ENCODE measurements at places on chromosomes 6 and 20. TPM values are rescaled to one million over a fixed set of nuclear protein-coding genes. Genes with fewer than 3 reads are reported as not detected.

DNA sequence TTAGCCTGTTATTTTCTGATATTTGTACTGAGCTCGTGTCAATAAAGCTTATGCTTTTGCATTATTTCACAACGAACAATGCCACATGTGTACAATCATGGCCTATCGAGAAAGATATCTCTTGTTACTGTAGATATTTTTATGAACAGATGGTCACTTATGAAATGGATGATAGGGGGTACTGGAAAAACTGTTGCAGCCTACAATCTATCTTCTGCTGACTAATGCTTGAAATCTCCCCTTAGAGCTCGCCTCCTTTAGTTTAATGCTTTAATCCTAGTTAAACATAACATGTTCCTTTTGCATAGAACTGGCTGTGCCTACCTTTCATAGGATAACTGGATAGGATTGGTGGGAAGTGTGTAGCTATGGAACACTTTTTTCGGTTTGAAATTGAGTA lies 296.2 kb downstream of the FARS2 start:
- H3K4me1 ChIP-seq: no peaks in the 10 kb centered on the region
- no peak overlapping the region for H3K4me3 ChIP-seq
- H3K27ac ChIP-seq: no peak overlapping the region
- no peaks in the 10 kb centered on the region for H3K27me3 ChIP-seq
- H3K36me3 ChIP-seq: no peaks in the 10 kb centered on the region

DNA sequence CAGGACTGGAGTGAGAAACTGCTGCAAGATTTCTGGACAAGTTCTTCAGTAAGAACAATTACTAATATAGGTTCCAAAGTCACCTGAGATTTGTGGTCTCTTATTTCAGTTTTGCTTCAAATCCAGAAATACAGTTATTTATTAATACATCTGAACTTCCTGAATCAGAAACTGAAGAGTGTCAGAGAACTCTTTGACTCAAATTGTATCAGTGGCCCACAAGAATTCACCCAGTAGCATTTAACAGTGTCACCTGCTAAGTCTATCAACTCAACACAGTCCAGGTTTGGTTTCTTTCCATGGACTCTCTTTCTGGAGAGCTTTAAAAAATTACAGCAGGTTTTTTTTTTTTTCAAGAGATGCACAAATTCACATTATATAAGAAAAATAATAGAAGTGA lies 18.8 kb upstream of the NHSL1 start:
- no peak overlapping the region for H3K27ac ChIP-seq
- H3K4me3 ChIP-seq: no peak overlapping the region
- H3K36me3 ChIP-seq: no peaks in the 10 kb centered on the region
- ATAC-seq: no peak

DNA sequence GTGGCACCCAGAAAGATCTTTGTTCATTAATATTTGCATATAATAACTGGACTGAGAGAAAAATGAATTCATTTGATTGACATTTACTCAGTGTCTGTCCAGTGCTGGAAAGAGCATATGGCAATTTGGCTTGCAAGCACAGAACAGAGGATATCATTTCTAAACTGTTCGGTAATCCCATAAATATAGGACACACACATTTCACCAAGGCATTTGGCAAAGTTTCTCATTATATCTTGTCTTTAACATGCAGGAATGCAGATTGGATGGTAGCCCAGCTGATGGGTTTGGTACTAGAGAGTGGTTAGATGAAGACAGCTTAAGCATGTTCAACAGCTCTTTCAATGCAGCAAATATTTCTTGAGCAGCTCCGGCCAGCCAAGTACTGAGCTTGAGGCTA lies 259.2 kb downstream of the PRKN start:
- H3K4me3 ChIP-seq: no peak overlapping the region
- no peaks in the 10 kb centered on the region for H3K27me3 ChIP-seq
- no peak for ATAC-seq
- no peak overlapping the region for H3K27ac ChIP-seq
- no peaks in the 10 kb centered on the region for H3K36me3 ChIP-seq

- ATAC-seq: no peak
- H3K36me3 ChIP-seq: no peaks in the 10 kb centered on the region
- peaks cover 9% of the 10 kb centered on the region for H3K27me3 ChIP-seq
- H3K4me1 ChIP-seq: no peaks in the 10 kb centered on the region
Observed at GRCh38 chr6:160678744-160679401, 14.8 kb upstream of the LPA start.

DNA sequence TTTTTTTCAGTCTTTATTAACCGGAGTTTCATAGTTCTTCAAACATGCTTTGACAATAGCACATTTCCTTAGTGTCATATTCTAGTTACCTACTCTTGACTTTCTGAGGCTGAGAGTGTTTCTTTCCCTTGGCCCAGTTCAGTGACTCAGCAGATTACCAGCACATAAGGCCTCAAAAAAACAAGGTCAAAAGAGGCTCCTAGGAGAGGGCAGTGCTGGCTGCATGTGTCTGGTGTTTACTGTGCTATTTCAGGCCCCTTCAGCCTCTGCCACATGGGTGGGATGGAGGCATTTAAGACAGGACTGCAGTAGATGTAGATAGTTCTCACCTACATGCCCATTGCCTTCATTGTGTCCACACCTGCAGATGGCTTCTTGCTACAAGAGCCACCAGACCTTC lies 198.2 kb upstream of the SSTR4 start:
- H3K36me3 ChIP-seq: no peaks in the 10 kb centered on the region
- H3K27ac ChIP-seq: no peak overlapping the region
- no peak overlapping the region for H3K4me3 ChIP-seq
- ATAC-seq: no peak
- H3K27me3 ChIP-seq: peaks cover 3% of the 10 kb centered on the region

GRCh38 chr6:42200035-42200434 lies 5.3 kb upstream of the GUCA1B start:
- peak; percentile 73 for ATAC-seq
- no peak overlapping the region for H3K4me3 ChIP-seq
- H3K27ac ChIP-seq: peak overlapping the region; percentile 69
- H3K27me3 ChIP-seq: no peaks in the 10 kb centered on the region

DNA sequence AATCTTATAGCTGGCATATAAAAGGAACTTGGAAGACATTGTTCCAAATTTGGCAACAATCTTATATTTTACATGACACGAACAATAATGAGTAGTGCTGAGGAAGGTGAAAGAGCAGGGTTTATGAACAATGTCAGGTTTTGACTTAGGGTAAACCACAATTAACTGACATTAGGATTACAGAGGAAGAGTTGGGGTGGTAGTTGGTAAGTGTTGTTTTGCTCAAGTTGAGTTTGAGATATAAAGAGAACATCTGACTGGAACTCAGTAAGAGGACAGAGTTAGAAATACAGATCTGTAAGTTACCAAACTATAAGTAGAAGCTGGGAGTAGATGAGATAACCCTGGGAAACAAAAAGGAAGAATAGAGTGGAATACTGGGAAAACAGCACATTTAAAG lies 15.1 kb downstream of the RTN4IP1 start:
- H3K27ac ChIP-seq: no peak overlapping the region
- peaks cover 49% of the 10 kb centered on the region for H3K36me3 ChIP-seq
- H3K27me3 ChIP-seq: no peaks in the 10 kb centered on the region
- no peaks in the 10 kb centered on the region for H3K4me1 ChIP-seq
- no peak overlapping the region for H3K4me3 ChIP-seq

DNA sequence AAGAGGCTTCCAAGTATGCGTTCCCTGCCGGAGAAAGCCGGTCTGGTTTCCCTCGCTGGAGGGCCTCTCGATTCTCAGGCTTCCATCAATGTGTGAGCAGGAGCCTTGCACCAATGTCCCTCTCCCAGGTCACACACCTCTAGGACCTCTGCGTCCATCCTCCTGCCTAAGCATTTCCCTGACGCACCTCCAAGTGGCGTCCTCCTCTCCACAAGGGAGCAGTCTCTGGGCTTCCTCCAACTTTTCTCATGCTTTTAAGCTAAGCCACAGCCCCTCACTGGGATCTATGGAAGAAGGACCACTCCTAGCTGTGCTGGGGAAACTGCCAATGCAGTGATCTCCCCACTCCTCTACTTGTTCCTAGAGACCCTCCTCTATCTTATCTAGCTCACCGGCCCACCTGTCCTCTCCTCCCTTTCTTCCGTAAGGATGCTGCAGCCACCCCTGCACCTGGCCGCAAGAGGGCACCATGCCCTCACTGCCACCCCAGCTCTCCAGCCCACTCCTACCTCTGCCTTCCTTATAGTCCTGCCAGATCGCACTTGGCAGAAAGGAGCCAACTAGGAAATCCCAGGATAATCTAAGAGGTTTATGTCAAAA lies 258.7 kb downstream of the LRFN2 start:
- no peak overlapping the region for H3K4me3 ChIP-seq
- H3K27ac ChIP-seq: no peak overlapping the region
- no peaks in the 10 kb centered on the region for H3K36me3 ChIP-seq
- no peak for ATAC-seq
- peaks cover 57% of the 10 kb centered on the region for H3K27me3 ChIP-seq

GRCh38 chr6:154252678-154253077 lies 103.9 kb downstream of the IPCEF1 start:
- H3K36me3 ChIP-seq: no peaks in the 10 kb centered on the region
- H3K27me3 ChIP-seq: no peaks in the 10 kb centered on the region
- H3K4me3 ChIP-seq: no peak overlapping the region
- H3K4me1 ChIP-seq: no peaks in the 10 kb centered on the region

GRCh38 chr20:51129147-51129776 lies 106.4 kb upstream of the KCNG1 start:
- peaks cover 12% of the 10 kb centered on the region for H3K27me3 ChIP-seq
- ATAC-seq: no peak
- H3K36me3 ChIP-seq: no peaks in the 10 kb centered on the region
- peaks cover 16% of the 10 kb centered on the region for H3K4me1 ChIP-seq
- no peak overlapping the region for H3K4me3 ChIP-seq

DNA sequence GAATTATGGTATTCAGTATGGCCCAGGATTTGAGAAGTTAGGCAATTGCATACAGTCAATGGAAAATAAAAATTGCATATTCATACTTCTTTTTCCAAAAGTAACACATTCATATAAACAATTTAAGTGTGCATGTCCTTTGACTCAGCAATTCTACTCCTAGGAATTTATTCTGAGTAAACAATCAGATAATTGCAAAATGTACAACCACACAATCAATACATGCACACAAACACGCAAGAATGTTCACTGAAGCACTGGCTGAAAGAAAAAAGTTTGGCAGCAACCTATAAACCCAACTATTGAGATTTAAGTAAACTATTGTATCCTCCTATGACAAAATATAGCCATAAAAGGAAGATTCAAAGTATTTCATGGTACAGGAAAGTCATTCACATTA lies 1.6 kb downstream of the CYP39A1 start:
- H3K27me3 ChIP-seq: no peaks in the 10 kb centered on the region
- H3K4me3 ChIP-seq: peak overlapping the region; percentile 98

- no peaks in the 10 kb centered on the region for H3K27me3 ChIP-seq
- H3K36me3 ChIP-seq: no peaks in the 10 kb centered on the region
- H3K27ac ChIP-seq: no peak overlapping the region
- H3K4me3 ChIP-seq: no peak overlapping the region
Observed at GRCh38 chr6:113184291-113184690, 672.9 kb upstream of the MARCKS start.

DNA sequence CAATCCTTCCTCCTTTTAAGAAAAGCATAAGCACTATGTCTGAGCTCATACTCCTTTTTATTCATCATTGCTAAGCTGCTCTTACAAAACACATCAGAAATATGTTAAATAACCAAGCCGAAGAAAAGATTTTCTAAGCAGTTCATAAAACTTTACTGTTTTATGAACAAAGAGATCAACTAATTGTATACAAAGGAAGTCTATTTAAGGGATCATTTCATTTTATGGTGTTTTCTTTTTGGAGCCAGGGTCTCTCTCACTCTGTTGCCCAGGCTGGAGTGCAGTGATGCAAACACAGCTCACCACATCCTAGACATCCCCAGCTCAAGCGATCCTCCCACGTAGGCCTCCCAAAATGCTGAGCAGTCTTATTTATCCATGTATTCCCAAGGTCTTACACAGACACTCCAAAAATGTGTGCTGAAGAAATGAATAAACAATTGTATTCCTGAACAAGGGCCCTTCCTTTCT lies 9.3 kb downstream of the NUDT3 start:
- no peak overlapping the region for H3K4me3 ChIP-seq
- H3K27me3 ChIP-seq: no peaks in the 10 kb centered on the region
- no peaks in the 10 kb centered on the region for H3K4me1 ChIP-seq

GRCh38 chr6:141077355-141078333 lies 1055.1 kb upstream of the GJE1 start:
- H3K27me3 ChIP-seq: no peaks in the 10 kb centered on the region
- H3K27ac ChIP-seq: no peak overlapping the region
- H3K36me3 ChIP-seq: no peaks in the 10 kb centered on the region
- no peaks in the 10 kb centered on the region for H3K4me1 ChIP-seq
- no peak for ATAC-seq

- no peaks in the 10 kb centered on the region for H3K27me3 ChIP-seq
- H3K27ac ChIP-seq: peak overlapping the region; percentile 99
- no peak overlapping the region for H3K4me3 ChIP-seq
- peaks cover 4% of the 10 kb centered on the region for H3K4me1 ChIP-seq
Observed at GRCh38 chr6:156688620-156688971, 88.6 kb upstream of the ARID1B start.

The IPCEF1 gene
- total RNA-seq: 1.3 TPM

The LGSN gene
- not detected for total RNA-seq

The SLC2A10 gene
- 20.1 TPM for total RNA-seq

The DAAM2 gene
- 373 TPM for total RNA-seq

The DBNDD2 gene
- 99.5 TPM for total RNA-seq

The SCAND1 gene
- total RNA-seq: 95.2 TPM

The ADGB gene
- total RNA-seq: not detected

The ULBP3 gene
- total RNA-seq: not detected
